ENCODE measurements at places on chromosomes 2 and 18.

DNA sequence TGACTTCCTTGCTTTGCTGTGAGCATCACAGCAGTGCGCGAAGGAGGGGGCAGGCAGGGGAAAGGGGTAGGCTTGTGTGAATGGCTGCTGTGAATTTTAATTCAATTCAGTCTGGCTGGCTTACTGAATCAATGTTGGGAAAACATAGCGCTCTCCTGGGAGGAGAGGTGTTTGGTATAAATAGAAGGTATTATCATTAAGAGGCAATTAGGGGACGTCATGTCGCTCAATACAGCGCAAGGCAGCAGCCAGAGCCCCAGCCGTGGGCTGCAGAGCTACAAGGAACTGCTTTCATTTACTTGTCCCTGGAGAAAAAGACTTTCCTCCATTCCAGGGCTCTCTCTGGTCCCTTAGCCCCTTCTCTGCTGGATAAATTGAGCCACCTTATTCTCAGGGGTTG, 181.4 kb upstream of the MSH6 start:
- peak; percentile 78 for DNase-seq

GRCh38 chr2:146741260-146741659, 1103.6 kb upstream of the ACVR2A start:
- no peak for DNase-seq

DNA sequence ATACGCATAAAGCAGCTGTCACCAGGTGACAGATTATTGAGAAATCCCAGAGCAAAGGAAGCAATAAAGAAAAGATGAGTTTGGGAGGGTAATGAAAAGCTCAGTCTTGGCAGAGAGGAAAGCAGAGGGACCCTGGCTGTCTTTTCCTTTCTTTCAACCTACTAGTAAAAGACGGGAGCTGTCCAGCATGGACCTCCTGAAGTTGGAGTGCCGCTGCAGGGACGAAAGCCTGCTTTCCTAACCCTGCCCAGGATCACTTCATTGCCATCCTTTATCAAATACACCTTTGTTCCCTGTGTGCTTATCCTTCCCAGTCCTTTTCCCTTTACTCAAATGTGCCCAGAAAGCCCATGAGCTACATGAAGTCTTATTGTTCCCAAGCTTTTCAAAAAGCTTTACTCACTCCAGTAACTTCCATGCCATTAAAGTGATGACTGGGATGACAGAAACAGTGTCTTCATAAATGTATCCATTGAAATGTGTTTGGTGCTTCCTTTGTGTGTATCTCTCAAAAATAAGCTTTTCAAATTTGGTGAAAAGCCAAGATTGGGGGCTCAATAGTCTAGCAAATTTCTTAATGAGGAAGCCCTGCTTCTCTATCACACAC, 3.7 kb upstream of the SPR start:
- DNase-seq, result no peak

- no peak for DNase-seq
Observed at GRCh38 chr2:46167924-46168323, 129.3 kb upstream of the EPAS1 start.

GRCh38 chr18:69956057-69956456, 8.4 kb upstream of the CD226 start:
- no peak for DNase-seq

DNA sequence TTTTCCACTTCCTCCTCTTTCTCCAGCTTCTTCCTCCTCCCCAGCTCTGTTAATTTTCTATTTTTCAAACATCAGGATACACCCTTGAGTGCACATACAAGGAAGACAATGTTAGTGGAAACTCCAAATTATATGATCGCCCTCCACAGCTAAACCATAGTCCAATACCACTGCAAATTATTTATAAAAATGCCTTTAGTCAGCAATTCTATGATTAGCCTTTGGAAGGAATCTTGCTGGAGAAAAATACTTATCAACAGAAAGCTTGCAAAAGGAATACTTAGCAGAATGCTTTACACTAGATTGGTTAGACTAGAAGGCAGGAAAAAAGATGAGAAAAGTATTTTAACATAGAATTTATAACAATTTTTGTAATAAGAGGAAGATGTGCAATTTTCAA, 178.9 kb downstream of the FAM124B start:
- DNase-seq, result no peak

DNA sequence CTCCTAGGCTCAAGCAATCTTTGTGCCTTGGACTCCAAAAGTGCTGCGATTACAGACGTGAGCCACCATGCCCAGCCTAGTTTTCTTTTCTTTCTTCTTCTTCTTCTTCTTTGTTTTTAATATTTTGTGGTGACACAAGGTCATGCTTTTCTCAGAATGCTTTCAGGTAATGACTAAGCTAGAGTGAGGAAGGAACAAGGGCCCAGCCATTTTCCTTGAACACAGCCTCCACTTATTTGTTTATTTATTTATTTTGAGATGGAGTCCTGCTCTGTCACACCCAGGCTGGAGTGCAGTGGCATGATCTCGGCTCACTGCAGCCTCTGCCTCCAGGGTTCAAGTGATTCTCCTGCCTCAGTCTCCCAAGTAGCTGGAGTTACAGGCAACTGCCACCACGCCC, 74.3 kb upstream of the ST3GAL5 start:
- DNase-seq, result no peak

DNA sequence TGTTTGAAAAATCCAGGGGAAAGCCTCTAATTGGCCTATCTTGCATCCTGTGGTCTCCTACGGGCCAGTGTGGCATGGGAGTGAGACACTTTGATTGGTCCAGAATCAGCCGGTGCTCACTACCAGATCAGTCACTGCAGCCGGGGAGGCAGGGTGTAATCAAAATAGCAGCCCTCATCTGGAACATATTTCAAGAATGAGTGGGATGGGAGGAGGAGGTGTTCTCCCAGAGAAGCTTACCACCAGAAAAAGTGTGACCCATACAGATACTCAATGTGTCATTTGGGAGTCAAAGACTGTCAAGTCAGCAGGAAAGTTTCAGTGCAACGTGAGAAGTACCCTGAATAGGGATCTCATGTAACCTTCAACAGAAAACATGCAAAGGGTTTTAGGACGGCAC, 393.9 kb upstream of the SLC14A2 start:
- no peak for DNase-seq

DNA sequence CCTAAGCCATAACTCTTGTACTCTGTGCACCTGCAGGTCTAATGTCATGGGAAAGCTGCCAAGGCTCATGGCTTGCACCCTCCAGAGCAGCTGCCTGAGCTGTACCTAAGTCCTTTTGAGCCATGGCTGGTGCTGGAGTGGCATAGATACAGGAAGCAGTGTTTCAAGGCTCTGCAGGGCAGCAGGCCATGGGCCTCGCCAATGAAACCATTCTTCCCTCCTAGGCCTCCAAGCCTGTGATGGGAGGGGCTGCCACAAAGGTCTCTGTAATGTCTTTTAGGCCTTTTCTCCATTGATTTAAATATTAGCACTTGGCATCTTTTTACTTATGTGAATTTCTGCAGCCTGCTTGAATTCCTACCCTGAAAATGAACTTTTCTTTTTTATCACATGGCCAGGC, 108.5 kb downstream of the PTH2R start:
- DNase-seq, result no peak

- DNase-seq, result no peak
Observed at GRCh38 chr2:54455131-54455562, 980 bp upstream of the SPTBN1 start.
